ENCODE measurements at places on chromosomes 16 and 17.

GRCh38 chr17:28127196-28127595 lies 84.7 kb downstream of the NLK start:
- DNase-seq, result no peak

- DNase-seq, result no peak
Measured at GRCh38 chr17:68718465-68718864, 117.3 kb upstream of the FAM20A start.

DNA sequence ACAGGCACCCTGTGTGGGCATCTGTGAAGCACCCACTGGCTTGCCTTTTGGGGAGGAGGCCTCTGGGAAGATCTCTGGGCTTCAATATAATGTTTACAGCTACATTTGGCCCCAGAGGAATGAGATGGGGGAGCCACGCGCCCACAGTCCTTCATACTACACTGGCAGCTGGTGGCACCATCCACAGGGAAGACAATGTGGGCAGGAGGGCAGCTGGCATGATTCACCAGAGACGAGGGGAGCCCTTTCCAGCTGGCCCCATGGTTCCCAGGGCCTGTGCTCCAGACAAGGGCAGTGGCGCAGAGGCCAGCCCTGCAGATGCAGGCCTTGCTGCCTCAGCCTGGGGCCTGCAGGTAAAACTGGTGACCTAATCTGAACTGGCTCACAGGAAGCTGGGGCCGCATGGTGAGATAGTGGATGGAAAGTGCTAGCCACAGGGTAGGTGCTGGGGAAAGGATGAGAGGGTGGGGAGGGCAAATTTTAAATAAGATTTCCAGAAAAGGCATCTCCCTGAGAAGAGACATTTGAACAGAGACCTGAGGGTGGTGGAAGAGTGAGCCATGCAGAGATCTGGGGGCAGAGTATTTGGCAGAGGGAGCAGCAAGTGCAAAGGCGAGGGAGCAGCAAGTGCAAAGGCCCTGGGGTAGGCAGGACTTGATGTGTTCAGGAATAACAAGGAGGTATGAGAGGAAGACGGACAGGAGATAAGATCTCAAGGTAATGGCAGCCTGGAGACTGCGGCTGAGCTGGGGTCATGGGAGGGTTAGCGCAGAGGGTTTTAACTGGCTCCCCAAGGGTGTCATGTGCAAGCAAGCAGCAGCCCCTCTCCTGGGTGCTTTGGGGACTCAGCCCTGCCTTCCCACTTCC lies 12.1 kb upstream of the KCNJ12 start:
- no peak for DNase-seq

DNA sequence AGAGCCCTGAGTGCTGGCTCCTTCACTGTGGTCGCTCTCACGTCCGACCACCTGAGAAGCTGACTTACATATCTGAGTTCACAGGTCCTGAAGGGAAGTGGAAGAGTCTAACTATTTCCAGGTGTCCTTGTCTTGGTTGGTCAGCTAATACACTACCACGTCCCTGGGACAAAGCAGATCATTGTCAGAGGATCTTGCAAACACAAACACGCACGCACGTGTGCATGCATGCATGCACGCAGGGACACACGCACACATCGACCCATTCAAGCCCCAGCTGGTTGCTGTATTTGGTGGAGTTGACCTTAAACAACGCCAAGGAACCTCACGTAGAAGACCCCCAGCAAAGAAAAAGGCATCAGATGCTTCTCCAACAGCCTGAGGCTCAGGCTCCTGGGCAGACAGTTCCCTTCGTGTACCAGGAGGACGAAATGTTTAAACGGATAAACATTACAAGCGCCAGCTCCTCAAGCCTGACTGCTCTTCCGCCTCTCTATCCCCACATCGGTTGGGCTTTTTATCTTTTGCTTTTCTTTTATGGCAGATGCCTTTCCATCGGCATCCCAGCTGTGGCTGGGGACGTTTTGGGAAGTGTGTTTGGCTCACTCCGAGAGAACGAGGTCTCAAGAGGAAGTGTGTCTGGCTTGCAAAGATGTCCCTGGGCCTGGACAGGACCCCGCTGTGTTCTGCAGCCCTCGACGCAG lies 95.8 kb downstream of the TBC1D16 start:
- no peak for DNase-seq

DNA sequence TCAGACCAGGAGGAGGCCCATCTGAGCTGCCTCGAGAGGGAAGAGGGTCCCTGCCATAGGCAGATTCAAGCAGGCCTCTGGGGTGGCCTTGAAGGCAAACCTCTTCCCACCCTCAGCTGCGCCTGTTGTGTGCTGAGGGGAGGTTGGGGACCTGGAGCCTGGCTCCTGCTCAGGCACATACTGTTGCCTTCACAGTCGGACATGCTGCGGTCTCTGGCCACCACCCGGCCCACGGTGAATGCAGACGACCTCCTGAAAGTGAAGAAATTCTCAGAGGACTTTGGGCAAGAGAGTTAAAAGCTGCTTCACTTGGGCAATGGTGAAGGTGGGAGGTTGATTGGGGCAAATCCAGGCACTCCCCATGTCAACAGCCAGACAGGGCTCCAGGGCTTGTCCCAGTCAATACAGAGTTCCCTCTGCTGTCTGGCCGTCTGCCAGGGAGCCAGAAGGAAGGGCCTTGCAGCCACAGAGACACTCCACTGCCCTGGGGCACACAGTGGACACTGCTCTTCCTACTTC lies 6.3 kb downstream of the PDF start:
- no peak for DNase-seq

DNA sequence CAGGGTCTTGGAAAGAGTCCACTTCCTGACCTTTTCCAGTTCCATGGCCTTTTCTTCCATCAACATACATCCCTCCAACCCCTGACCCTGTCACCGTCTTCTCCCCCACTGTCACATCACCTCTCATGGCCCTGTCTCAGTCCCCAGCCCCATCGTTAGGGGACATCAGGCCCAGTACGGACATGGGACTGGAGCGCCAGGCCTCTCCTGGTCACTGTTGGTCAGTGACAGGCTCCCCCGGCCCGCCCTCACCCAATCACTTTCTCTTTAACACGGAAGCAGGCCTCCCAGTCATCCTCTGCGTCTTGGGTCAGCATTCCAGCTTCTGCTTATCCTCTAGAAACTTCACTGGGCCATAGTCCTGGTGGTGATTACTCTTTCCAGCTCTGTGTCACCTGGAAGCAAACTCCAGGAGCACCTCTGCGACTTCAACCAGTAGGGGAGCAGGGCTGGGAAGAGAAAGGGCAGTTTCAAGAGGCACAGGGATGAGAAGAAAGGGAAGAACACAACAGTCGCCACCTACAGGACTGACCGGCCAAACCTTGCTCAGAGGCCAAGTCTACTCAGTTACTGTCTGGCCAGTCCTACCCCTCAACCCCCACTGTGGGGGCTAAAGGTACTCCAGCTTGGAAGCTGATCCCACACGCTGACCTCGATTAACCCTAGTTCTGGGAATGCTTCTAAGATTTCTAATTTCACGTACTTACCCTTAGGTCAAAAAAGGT lies 15.9 kb upstream of the ICAM2 start:
- no peak for DNase-seq

- no peak for DNase-seq
Measured at GRCh38 chr17:39751637-39752036, 13.9 kb downstream of the GRB7 start.

- no peak for DNase-seq
Measured at GRCh38 chr17:35841505-35841904, 27.2 kb downstream of the HEATR9 start.

DNA sequence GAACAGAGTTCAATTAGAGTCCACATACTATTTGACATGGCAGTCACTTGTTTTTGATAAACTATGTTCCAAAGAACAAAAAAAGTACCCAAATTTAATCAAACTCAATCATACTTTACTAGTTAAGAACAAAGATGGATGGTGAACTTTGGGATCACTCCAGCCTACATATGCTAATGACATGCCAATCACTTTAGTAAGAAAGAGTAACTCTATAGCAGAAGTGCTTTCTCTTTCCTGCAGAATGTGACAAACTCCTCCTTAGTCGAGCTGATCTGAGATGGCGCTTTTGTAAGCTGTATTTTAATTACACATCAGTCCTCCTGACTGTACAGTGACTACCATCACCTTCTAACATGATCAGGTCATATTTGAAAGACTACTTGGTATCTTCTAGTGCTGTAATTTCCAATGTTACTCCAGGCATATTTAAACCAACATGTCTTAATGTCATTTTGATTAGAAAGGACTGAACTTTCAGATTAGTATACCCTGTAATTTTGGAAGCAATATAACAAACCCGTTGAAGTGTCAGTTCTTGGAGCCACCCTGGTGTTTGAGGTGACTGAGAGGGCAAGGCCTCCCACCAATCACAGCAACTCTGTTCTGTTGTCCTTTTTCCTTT lies 4.1 kb downstream of the NETO2 start:
- DNase-seq, result peak; percentile 69

GRCh38 chr16:15790458-15790857 lies 66.4 kb downstream of the MYH11 start:
- DNase-seq, result no peak

- DNase-seq, result no peak
Measured at GRCh38 chr17:19958023-19958422, 19.6 kb downstream of the AKAP10 start.

DNA sequence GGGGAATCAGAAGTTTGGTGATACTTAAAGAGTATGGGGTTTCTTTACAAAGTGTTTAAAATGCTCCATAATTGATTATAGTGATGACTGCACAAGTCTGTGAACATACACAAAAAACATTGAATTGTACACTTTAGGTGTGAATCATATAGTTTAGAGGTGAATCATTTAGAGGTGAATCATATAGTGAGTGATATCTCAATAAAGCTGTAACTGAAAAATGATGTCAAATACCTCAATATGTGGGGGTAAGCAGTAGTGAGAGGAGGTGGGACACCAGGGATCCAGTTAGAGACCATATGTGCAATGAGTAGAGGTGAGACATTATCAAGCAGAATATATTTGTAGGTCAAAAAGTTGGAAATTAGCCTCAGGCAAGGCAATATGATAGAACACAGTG lies 264.5 kb downstream of the PMP22 start:
- no peak for DNase-seq

GRCh38 chr17:72775919-72776318 lies 316.6 kb downstream of the SLC39A11 start:
- no peak for DNase-seq

GRCh38 chr16:87212026-87212425 lies 105.2 kb downstream of the C16orf95 start:
- no peak for DNase-seq

DNA sequence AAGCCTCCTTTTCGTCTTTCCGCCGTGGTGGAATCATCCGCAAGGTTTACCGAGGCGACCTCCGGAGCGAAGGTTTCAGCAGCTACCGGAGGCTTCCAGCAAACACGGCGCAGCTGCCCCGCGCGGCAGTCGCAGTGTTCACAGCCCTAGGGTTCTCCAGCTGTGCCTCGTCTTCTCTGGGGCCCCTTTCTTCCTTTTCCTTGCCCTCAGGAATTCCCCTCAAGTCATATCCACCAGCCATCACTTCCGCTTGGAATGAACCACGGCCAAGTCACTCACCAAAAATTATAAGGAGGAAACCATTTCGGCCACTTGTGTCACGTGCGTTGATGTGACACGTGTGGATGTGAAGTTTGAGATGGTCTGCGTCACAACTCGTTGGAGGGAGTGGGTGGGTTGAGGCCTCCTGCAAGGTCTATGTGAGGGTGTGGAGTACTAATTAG lies 636 bp upstream of the ERN1 start:
- DNase-seq, result no peak

DNA sequence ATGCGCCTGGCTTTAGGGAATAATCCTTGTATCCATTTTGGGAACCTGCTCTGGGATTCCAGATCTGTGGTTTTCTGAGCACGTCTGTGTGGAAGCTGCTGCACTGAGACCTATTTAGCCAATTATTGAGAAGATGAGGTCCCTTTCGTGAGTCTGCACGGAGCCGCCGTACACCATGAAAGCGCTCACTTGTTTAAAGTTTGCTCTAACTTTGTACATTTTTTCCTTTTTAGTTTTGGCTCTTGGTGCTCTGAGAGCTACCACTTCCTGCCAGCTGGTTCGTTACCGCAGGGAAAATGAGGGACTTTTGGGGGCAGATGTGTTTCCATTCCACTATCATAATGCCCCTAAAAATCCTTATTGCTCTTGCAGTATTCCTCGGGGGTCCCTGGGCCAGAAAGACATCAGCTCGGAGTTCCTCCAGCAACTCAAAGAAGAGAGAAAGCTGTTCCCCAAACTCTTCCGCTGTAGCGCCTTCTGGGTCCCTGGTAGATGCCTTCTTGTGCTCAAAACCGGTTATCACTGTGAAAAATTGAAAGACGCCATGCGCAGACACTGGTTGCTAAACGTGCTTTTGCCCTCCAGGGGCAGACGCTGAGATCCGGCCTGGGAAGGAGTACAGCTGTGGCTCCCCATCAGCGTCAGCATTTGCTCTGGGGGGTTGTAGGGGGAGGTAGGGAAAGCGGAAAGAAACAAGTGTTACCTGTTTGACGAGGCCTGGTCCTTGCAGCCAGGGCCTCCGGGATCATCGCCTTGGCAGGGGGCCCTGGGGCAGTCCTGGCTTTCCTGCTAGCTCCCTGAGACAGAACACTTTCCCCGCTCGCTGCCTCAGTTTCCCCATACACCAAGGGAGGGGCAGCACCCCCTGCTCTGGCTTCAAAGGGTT lies 238.1 kb downstream of the MRTFB start:
- no peak for DNase-seq

DNA sequence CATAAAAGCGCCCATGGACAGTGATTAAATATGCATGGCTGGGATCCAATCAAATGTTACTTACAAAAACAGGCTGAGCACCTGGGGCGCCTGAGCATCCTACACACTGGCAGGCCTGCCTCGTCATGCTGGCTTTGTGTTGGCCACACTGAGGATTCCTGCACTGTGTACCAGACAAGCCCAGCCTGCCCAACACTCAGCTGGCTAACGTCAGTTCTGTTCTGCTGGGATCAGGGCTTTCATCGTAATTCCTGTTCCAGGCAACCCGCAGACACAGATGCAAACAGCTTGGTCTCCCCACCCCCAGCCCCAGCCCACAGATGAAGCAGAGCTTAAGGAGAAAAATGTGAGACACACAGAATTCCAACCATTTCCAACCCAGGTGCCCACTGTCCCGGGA lies 30.7 kb downstream of the PIMREG start:
- no peak for DNase-seq

- no peak for DNase-seq
Measured at GRCh38 chr17:33233811-33234177, 59.3 kb downstream of the ASIC2 start.

DNA sequence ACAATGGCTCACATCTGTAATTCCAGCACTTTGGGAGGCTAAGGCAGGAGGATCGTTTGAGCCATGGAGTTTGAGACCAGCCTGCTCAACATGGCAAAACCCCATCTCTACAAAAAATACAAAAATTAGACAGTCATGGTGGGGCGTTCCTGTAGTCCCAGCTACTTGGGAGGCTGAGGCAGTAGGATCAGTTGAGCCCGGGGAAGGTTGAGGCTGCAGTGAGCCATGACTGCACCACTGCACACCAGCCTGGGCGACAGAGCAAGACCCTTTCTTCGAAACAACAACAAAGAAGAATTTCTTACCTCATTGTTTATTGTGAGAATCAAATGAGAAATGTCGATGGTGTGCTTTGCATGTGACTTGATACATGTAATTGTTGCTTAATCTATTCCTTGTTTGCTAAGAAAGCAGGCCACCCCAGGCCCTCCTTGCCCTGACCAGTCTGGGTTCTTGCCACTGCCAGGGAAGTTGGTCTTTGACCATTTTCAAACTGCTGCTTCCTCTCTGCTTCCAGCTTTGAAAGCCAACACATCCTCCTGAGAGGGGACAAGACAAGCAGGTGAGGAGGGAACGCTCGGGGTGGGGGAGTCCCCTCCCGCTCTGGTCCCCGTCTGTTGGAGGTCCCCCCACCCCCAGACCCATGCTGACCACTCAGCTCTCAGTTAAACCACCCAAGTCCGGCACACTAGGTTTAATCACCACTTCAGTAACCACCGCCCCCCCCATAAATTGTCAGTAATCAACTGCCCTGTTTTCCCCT lies 47.3 kb upstream of the CPNE2 start:
- no peak for DNase-seq
